ENCODE measurements at places on chromosomes 2 and 18. TPM values are rescaled to one million over a fixed set of nuclear protein-coding genes. Genes with fewer than 3 reads are reported as not detected.

DNA sequence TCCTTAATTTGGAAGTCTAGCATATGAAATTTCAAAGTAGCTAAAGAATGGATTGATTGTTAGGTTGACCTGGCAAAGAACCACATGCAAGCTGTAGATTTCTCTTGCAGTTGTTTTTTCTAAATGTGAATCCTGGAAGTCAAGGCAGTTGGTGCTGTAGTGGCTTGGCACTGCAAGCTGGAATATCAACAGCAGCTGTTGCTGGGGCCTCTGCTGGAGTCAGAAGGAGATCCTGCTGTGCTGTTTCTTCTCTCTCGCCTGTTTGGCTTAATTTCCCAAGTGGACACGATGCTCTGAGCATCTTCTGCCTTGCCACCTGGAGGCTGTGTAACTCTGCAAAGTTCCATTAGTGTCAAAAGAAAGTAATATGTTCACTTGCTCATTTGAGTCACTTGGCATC, 12.6 kb downstream of the PIK3C3 start:
- H3K27me3 ChIP-seq = no peaks in the 10 kb centered on the region
- DNase-seq = no peak
- H3K4me1 ChIP-seq = peaks cover 8% of the 10 kb centered on the region

GRCh38 chr2:14756981-14757657, 124.6 kb downstream of the LRATD1 start:
- H3K27me3 ChIP-seq = no peaks in the 10 kb centered on the region
- no peaks in the 10 kb centered on the region for H3K4me1 ChIP-seq
- peak; percentile 15 for DNase-seq

DNA sequence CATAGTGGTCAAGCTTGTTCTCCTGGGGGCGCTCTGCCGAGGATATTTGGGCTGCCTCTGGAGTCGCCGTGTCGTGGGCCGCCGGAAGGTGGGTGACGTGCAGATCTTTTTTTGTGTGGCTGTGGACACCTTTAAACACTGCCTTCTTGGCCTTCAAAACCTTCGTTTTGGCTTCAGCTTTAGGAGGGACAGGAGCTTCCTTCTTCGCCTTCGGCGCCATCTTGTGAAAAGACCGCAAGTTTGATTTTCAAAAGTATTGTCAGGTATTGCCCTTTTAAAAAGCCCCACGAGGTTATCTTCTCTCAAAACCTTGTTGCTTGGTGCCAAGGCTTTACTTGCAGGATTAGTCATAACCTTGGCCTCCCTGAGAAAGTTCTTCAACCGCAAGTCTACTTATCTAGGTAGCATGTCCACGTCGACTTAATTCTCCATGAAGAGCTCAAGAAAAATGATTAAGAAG, 20.8 kb downstream of the LAMA3 start:
- H3K27me3 ChIP-seq = no peaks in the 10 kb centered on the region
- H3K27ac ChIP-seq = no peak overlapping the region
- no peak overlapping the region for H3K4me3 ChIP-seq
- DNase-seq = no peak
- no peaks in the 10 kb centered on the region for H3K4me1 ChIP-seq
- no peaks in the 10 kb centered on the region for H3K36me3 ChIP-seq

- H3K4me3 ChIP-seq = no peak overlapping the region
- no peaks in the 10 kb centered on the region for H3K27me3 ChIP-seq
- H3K36me3 ChIP-seq = peaks cover 2% of the 10 kb centered on the region
- no peak overlapping the region for H3K27ac ChIP-seq
Observed at GRCh38 chr18:49098386-49098785, 147.6 kb upstream of the SMAD7 start.

DNA sequence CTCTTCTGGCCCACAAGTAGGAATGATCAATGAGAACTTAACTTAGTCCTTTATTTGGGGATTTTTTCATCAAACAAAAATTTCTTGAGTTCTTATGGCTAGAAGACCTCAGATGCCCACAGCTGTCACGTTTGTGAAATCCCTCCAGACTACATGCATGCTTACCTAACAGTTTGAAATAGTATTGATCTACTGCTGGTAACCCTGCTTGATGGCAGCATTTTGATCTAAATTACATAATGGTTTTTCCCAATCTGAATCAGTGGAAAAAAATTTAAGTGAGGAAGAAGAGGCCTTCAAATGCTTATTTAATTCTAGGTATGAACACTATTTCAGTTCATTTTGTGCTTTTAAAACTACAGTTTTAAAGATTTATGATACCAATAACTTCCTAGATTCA, 13.9 kb downstream of the ERMN start:
- no peaks in the 10 kb centered on the region for H3K27me3 ChIP-seq
- H3K4me1 ChIP-seq = no peaks in the 10 kb centered on the region
- H3K4me3 ChIP-seq = no peak overlapping the region
- DNase-seq = no peak
- no peaks in the 10 kb centered on the region for H3K36me3 ChIP-seq

GRCh38 chr2:102258386-102259074, 52.8 kb upstream of the IL1RL1 start:
- no peak for DNase-seq
- no peaks in the 10 kb centered on the region for H3K36me3 ChIP-seq
- no peak overlapping the region for H3K27ac ChIP-seq
- H3K27me3 ChIP-seq = no peaks in the 10 kb centered on the region
- peaks cover 3% of the 10 kb centered on the region for H3K4me1 ChIP-seq

- H3K36me3 ChIP-seq = no peaks in the 10 kb centered on the region
- DNase-seq = no peak
- peaks cover 6% of the 10 kb centered on the region for H3K4me1 ChIP-seq
- H3K27ac ChIP-seq = no peak overlapping the region
- H3K4me3 ChIP-seq = no peak overlapping the region
Observed at GRCh38 chr2:240143276-240143675, 2.8 kb upstream of the OTOS start.

GRCh38 chr2:11163439-11164317, 8.4 kb downstream of the SLC66A3 start:
- H3K36me3 ChIP-seq = no peaks in the 10 kb centered on the region
- H3K27ac ChIP-seq = no peak overlapping the region
- DNase-seq = no peak
- no peak overlapping the region for H3K4me3 ChIP-seq
- no peaks in the 10 kb centered on the region for H3K27me3 ChIP-seq
- no peaks in the 10 kb centered on the region for H3K4me1 ChIP-seq

- H3K4me3 ChIP-seq = no peak overlapping the region
- DNase-seq = no peak
- H3K27ac ChIP-seq = no peak overlapping the region
Observed at GRCh38 chr2:205605638-205606304, 76.5 kb upstream of the NRP2 start.

- H3K4me1 ChIP-seq = peaks cover 7% of the 10 kb centered on the region
- H3K27ac ChIP-seq = no peak overlapping the region
- no peaks in the 10 kb centered on the region for H3K36me3 ChIP-seq
- DNase-seq = no peak
- no peak overlapping the region for H3K4me3 ChIP-seq
Observed at GRCh38 chr2:110748489-110748867, 16.1 kb downstream of the ACOXL start.

DNA sequence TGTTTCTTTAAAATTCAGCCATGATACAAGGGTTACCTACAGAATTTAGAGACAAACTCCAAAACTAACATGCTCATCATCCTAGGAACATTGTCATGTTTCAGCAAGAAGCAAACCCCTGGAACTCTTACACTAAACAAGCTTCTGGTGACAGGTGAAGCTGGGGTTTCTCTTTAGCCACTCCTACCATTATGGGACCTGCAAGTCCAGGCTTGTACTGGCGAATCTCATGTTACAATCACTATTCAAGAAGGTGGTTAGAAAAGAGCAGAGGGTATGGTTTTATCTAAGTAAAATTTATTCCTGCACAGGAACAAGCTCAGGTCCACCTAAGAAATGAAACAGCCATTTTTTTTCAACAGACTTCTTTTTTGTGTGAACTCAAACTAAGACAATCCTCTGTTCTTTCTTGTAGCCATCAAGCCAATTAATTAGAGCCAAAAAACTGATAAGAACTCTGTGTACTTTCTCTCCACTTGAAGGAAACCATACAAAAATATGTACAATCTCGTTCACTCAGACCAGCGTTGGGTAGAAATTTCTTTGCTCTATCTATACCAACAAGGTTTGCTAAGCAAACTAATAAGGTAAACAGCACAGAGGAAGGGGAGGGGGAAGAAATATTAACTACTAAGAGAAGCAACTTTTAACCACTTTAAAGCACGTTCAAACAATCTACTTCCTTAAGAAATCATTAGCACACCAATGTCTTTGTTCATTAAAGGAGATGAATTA, 63.3 kb upstream of the NEDD4L start:
- DNase-seq = no peak
- H3K27me3 ChIP-seq = no peaks in the 10 kb centered on the region
- H3K4me1 ChIP-seq = no peaks in the 10 kb centered on the region
- no peaks in the 10 kb centered on the region for H3K36me3 ChIP-seq
- no peak overlapping the region for H3K4me3 ChIP-seq
- H3K27ac ChIP-seq = no peak overlapping the region

KANSL3 gene
- total RNA-seq = 61.5 TPM

KRTCAP3 gene
- total RNA-seq = not detected

SH3BP4 gene
- 31.8 TPM for total RNA-seq

RNF25 gene
- 57.0 TPM for total RNA-seq

SETBP1 gene
- total RNA-seq = 40.8 TPM

STARD6 gene
- total RNA-seq = not detected

CD8A gene
- total RNA-seq = 1.1 TPM

EPC2 gene
- total RNA-seq = 24.9 TPM

IL18R1 gene
- total RNA-seq = 3.6 TPM

TMEM163 gene
- not detected for total RNA-seq

EIPR1 gene
- total RNA-seq = 24.9 TPM
